CD4-positive, alpha-beta T cell treated with Interleukin-15 for 4 hours (primary cell): ENCODE measurements at places on chromosomes 2 and 18.

- no peak for DNase-seq
Measured at GRCh38 chr2:56239437-56239836, 55.6 kb downstream of the CCDC85A start.

DNA sequence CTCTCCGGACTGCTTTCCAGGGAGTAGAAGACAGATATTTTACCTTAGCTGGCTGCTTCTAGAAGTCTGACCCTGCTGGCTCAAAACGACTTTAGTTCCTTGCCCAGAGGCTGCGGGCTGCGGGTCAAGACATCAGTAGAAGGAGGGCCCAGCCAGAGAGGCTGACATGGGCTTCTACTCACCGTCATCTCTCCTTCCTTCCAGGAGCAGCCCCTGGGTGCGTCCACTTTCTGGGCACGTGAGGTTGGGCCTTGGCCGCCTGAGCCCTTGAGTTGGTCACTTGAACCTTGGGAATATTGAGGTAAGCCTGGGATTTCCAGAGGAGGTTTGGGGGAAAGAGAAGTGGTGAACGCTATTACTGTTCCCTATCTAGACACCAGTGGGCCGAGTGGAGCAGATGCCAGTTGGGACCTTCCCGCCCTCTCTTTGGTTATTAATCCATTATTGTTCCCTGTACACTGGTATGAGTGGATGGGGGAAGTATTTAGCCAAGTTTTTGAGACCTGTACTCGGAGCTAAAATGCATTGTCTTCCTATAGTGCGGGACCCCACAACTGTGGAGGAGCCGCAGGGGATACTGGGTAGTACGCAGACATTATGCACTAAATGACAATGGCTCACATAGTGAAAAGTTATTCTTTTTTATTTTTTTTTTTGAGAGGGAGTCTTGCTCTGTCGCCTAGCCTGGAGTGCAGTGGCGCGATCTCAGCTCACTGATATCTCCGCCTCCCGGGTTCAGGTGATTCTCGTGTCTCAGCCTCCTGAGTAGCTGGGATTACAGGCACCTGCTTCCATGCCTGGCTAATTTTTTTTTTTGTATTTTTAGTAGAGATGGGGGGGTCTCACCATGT lies 26.3 kb upstream of the CASP8 start:
- no peak for DNase-seq

- no peak for DNase-seq
Measured at GRCh38 chr2:16273111-16273510, 332.8 kb downstream of the MYCN start.

GRCh38 chr2:143600116-143600515 lies 470.9 kb downstream of the ARHGAP15 start:
- DNase-seq: no peak

- DNase-seq: no peak
Measured at GRCh38 chr18:58196881-58197872, 153.2 kb downstream of the NEDD4L start.

- DNase-seq: no peak
Measured at GRCh38 chr2:98543842-98544241, 64.5 kb downstream of the COA5 start.

DNA sequence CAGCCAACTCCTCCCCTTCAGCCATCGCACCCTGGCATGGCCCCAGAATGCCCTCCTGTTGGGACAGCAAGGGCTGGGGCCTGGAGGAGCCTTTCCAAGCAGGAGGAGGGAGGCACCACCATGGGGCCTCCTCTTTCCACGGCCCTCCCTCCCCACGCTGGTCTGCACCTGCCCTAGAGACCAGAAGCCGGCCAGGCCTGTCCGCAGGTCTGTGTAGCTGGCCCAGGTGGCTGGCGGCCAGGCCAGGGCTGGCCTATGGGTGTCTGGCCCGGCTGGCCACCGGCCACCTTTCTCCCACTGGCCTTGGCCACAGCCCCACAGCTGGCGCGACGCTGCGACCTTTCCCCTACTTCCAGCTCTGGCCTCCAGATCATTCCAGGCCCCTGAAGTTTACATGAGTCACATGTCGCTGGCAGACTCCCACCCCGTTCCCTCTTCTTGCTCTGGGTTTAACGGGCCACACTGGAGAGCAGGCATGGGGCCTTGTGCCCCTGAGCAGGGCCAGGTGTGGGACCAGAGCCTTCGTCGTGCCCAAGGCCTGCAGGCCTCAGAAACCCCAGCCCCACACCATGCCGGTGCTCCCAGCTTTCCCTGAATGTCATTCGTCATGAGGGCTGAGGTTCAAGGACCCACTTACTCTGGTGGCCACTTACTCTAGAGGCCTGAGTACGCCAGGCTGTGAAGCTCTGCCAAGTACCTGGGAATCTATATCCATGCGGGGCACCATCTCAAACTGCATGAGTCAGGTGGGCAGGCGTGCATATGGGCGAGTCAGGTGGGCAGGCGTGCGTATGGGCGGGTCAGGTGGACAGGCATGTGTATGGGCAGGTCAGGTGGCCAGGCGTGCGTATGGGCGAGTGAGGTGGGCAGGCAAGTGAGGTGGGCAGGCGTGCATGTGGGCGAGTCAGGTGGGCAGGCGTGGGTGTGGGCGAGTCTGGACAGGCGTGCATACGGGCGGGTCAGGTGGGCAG lies 33.3 kb upstream of the KLF11 start:
- no peak for DNase-seq

GRCh38 chr2:216665242-216665641 lies 30.1 kb downstream of the IGFBP5 start:
- no peak for DNase-seq

DNA sequence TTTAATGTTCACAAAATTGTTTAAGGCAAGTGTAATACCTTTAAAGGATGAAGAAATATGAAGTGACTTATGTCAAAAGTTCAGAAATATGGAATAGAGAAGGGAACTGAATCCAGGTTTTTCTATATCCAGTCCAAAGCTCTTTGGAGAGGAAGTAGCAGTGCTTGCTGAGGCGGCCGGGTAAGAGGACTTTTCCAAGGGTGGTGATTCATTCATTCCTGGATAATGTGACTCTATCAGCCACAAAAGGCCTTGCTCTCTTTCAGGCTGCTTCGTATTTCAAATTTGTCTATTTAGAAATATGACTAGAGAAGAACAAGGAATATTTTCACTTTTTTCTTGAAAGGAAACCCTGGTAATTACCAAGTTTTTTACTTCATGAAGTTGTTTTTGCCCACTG lies 830.1 kb upstream of the ZEB2 start:
- DNase-seq: no peak

- no peak for DNase-seq
Measured at GRCh38 chr2:3533836-3534235, 14.5 kb upstream of the ADI1 start.

DNA sequence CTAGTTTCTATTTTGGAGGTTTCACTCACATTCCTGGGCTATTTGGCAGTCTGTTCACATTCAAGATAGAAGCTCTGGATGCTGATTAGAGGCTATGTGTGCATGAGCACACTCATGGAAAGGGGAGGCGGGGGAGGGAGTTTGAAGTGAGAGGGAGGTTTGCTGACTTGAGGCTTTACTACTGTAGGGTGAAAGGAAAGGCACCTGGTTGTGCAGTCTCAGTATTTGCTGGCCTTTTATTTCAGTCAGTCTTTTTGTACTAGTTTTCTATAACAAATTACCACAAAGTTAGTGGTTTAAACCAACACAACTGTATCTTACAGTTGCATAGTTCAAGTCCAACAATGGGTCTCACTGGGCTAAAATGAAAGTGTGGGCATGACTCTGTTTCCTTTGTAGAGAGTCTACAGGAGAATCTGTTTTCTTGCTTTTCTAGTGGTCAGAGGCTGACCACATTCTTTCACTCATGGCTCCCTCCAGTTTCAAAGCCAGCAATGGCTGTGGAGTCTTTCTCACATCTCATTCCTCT lies 47.7 kb upstream of the NR4A2 start:
- DNase-seq: no peak

GRCh38 chr2:109260886-109261700 lies 132.1 kb downstream of the SH3RF3 start:
- no peak for DNase-seq

GRCh38 chr2:77519888-77520506 lies 2.2 kb downstream of the LRRTM4 start:
- DNase-seq: no peak

DNA sequence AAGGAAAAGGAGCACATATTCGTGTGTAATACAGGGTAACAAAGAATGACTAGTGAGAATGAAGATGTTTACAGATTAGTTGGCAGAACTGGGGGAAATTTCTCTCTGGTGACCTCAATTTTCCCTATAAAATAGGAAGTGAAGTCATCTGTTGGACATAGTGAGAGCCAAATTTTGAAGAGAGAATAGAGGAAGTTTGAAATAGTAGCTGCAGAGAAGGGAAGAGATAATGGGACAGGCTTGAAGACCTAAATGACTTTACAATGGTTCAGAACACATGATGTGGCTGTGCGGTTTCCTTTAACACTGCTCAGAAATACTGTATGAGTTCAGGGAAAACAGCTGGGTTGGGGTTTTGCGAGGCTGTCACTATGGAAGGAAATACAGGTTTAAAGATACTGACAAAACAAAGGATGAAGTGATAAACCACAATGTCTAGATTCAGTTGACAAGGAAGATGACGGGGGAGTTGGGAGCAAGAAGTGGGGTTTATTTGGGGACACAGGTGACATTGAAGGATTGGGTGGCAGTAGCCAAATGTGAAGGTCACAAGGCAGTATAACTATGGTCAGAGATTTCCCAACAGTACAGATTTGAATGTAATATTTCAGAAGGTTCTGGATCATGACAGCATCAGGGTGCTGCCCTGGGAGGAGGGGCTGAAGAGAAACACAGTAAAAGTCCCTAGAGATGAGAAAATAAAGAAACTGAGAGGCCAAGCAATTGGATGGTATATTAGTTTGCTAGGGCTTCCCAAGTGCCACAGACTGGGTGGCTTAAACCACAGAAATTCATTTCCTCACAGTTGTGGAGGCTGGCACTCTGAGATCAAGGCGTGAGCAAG lies 82.6 kb upstream of the TANK start:
- DNase-seq: peak; percentile 85

GRCh38 chr18:2857491-2858131 lies 10.8 kb downstream of the EMILIN2 start:
- no peak for DNase-seq

GRCh38 chr2:216810399-216811160 lies 49.3 kb downstream of the TNP1 start:
- DNase-seq: no peak

DNA sequence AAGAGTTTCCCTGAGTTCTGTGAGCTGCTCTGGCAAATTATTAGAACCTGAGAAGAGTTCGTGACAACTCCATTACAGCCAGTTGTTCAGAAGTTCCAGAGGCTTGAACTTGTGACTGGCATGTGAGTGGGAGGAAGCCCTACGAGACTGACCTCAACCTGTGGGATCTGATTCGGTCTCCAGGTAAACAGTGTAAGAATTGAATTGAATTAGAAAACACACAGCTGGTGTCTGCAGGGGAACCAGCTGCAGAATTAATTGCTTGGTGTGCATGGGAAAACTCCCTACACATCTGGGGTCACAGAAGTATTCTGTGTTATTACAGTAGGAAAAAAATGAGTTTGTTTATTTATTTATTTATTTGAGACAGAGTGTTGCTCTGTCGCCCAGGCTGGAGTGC lies 14.0 kb upstream of the ITSN2 start:
- no peak for DNase-seq

- DNase-seq: peak; percentile 68
Measured at GRCh38 chr18:13376841-13377351, 158.3 kb downstream of the LDLRAD4 start.

- DNase-seq: no peak
Measured at GRCh38 chr2:46471697-46472096, 7.7 kb upstream of the TMEM247 start.

DNA sequence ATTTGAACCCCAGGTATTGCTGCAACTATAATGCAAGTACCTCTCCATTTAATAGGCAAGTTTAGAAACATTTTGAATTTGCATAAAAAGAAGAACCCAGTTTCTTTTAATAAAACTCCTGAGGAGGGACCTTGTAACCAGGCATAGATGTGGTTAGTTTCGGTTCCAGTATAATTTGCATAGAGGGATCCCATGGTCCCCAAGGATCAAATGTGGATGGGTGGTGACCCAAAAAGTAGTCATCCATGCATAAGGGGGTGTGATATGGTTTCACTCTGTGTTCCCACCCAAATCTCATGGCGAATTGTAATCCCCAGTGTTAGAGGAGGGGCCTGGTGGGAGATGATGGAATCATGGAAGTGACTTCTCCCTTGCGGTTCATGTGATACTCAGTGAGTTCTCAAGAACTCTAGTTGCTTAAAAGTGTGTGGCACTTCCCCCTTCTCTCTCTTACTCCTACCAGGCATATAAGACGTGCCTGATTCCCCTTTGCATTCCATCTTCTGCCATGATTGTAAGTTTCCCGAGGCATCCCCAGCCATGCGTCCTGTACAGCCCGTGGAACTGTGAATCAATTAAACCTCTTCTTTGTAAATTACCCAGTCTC lies 40.2 kb upstream of the SKA1 start:
- no peak for DNase-seq

GRCh38 chr18:8351161-8351560 lies 258.1 kb upstream of the RAB12 start:
- DNase-seq: no peak

DNA sequence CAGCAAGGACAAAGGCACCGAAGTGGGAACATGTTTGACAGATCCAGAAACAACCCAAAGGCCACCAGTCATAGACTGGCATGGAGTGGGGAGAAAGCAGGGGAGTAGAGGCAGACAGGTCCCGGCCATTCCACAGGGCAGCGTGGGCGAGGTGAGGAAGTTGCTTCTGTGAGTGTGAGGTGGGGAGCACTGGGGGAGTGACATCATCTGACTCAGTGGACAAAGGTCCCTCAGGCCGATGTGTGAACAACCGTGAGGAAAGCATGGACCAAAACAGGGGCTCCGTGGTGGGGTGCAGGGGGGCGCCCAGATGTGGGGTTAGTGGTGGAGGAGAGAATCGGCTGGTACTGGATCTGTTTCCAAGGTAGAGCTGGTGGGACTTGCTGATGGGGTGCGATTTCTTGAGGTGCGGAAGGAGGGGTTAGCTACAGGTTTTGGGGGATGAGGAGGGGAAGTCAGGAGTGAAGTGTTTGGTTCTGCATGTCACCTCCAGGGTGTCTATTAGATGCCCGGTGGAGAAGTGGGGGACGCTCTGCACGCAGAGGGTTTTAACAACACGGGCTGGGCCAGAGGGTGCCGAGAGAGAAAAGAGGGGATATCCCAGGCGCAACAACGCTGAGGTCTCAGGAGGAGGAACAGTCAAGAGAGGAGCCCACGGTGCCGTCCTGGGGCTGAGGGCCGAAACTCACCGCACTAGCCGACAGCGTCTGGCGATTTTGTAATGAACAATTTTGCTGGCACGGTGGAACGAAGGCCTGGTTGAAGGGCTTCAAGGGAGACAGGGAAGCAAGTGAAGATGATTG lies 2.5 kb upstream of the SFT2D3 start:
- DNase-seq: no peak

DNA sequence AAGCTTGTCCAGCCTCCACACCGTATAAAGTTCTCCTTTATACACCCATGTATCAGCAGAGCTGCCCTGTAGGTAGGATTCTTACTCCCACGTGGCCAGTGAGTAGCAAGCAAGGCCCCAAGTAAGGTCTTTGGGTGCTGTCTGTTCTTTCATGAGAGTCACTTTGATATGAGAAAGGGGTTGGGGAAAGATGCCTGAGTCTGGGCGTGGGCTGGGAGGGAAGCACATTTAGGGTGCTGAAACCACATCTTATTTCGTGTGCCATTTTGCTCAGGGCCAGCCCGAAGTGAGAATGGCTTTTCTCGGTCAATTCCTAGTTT lies 436 bp upstream of the ITPRIPL1 start:
- DNase-seq: peak; percentile 23
